ENCODE measurements at places on chromosomes 7 and 10.

DNA sequence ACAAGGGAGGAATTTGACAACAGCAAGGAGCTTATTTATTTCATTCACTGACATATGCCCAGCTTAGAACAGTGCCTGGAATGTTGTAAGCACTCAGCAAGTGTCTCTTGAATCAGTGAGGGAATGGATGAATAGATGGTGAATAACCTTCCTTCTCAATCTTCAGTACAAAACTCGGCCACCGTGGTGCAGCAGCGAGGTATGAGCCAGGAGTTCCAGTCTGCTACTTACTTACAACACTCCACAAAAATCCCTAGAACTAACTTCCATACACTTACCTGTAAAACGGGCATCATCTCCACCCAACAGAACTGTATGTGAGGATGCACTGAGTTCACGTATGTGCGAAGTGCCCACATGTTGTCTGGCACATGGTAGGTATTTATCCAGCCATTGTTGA is 237.4 kb downstream of the WDR11 start:
- DNase-seq, result no peak

DNA sequence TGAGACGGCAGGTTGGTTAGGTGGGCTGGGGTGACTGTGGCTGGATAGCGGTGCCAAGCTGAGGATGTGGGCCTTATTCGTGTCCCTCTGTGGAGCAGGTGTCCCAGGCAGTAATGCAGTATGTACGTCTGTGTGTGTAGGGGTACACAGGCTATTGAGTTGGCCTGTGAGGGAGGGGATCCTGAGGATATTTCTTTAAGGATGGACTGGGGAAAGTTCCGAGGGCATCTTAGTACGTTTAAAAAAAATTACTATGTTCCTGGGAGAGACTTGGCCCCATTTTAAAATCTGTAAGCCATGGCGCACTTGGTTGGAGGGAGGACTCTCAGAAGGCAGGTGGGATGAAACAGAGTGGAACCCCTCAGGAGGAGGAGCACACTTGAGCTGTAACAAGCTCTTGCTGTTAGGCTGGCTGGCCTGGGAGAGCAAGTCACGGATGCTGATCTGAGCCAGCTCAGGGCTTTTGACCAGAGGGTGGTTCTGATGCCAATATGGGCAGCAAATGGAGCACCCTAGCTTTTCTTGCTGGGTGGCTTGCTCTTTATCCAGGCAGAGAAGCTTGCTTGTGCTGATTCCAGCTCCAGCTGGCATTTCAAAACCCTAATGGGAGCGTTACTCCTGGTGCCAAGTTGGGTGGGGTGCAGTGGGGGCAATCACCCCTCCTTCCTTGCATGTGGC is 765 bp downstream of the WBP1L start:
- no peak for DNase-seq

DNA sequence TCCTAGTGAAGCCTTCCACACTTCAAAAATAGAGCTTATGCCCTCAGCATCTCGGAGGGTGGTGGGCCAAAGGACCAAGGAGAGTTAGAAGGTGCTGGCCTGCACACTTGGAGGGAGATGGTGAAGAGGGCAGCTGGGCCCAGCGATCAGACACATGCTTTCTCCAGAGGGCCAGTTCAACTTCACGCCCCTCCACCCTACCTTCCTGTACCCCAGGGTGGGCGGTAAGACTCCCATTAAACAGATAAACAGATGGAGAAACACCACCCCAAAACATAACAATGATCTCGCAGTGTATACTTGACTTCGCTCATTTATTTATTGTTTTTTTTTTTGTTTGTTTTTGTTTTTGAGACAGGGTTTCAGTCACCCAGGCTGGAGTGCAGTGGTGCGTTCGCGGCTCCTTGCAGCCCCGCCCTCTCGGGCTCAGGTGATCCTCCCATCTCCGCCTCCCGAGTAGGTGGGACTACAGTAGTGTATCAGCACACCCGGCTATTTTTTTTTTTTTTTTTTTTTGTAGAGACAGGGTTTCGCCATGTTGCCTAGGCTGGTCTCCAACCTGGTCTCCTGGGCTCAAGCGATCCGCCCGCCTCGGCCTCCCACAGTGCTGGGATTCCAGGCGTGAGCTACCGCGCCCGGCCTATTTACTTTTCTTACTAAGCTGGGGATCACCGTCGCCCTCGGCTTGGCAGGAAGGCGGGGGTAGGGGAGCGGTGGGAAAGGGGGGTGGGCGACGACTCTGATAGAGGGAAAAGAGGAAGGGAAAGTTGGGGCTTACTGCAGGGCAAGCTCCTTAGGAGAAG is 1.8 kb downstream of the C10orf95 start:
- peak; percentile 76 for DNase-seq

DNA sequence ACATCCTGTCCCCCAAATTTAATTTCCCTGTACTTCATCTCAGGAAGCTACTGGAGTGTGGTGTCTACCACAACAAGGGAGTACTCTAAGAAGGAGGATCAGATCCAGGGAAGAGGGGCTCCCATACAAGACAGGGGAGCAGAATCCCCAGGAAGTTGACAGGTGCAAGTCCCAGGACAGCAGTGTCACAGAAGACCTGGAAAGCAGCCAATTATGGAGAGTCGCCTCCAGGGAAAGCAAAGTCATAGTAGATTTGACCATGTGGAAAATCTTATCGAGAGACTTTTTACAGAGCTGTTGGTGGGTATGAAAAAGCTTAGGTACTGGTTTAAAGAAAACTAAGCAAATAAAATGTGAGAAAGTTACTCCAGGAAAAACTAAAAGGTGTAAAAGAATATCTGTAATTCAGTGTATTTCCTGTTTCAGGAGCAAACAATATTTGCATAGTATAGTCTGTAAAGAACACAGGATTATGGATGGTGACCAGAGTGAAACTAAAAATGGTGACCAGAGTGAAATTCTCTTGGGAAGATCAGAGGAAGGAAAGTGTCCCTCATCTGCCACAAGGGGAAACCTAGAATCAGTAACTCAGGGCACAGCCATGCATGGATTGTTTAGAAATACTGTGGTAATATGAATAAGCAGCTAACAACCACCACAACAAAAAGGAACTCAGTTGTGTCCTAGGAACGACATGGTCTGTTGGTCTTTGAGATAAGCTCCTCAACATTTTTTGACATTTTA is 44.5 kb downstream of the LANCL2 start:
- DNase-seq, result no peak

- DNase-seq, result no peak
Measured at GRCh38 chr7:26787701-26788100, 76.7 kb downstream of the SKAP2 start.
